ENCODE measurements at places on chromosomes 5 and 9.

DNA sequence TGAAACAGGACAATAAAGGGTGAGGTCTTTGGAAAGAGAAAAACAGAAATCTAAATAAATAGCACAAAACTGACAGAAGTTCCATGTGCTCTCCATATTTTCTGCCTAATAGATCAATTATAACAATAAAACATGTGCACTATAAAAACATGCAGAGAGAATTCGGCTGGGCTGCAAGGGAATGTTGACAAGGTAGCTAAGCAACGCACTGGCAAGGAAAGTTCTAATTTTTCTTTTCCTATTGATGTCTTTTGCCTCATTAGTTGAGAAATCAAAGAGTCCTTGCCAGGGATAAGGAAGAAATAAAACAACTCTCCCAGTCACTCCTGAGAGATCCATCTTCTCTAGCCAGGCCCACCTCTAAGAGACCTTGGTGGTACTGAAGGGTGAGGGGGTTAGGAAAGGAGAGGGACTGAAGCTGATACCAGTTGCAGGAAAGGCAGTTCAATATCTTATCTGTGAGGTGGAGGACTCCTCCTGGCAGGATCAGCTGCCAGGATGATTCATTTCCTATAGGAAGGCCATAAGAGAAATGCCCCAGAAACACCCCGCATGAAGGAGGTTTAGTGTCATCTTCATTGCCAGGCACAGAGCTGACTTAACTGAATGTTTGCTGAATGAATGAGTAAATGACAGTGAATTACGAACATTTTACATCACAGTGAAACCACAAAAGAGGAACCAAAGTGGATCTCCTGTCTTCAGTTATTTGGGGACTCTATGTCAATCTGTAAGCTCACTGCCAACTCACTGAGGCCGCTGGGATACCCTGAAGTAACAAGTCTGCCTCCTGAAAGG is 63.7 kb upstream of the IFNK start:
- DNase-seq: no peak

- DNase-seq: no peak
Measured at GRCh38 chr5:61461926-61462325, 129.9 kb downstream of the ZSWIM6 start.

GRCh38 chr5:98905857-98906688 is 22.7 kb downstream of the CHD1 start:
- DNase-seq: no peak

GRCh38 chr9:116103976-116104820 is 49.4 kb upstream of the PAPPA start:
- DNase-seq: no peak

GRCh38 chr5:113050721-113051382 is 74.3 kb downstream of the DCP2 start:
- no peak for DNase-seq

- no peak for DNase-seq
Measured at GRCh38 chr5:59744531-59744992, 149.0 kb downstream of the PDE4D start.

- DNase-seq: no peak
Measured at GRCh38 chr9:19408316-19408692, 505 bp upstream of the ACER2 start.

DNA sequence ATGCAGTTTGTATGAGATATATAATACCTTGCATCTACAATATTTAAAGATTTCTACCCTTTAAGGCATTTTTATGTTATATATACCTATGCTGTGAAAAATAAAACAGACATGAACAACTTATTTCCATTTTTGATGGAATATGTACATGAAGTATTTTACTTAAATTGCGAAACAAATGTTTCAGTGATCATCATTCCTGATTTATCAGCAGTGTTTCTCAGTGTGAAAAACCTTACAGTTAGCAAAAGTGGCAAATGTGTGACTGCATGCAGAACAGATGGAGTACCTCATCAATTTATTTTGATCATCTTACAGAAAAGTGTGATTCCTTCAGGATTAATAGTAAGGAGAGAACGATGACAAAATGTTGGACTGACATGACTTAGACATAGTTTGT is 43.1 kb downstream of the PRR16 start:
- no peak for DNase-seq

DNA sequence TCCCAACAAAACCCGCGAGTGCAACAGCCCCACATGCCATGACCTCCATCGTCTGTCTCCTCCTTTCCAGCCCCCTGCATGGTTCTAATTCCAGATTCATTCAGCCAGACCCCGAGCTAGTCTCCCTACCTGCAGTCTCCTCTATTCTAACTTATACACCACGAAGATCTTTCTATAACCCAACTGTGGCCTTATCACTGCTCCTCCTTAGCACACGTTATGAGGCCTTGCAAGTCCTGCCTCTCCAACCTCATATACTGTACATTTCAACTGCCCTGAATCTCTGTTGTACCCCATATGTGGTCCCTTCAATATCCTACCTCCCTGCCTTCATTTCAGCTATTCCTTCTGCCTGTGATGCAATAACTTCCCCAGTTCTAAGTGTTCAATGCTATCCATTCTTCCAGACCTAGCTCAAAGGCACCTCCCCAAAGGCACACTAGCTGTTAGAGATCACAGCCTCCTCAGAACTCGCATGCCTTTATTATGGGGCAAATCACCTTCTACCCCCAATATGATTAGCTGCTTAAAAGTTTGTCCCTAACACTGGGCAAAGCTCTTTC is 215.1 kb upstream of the TRIM32 start:
- no peak for DNase-seq

DNA sequence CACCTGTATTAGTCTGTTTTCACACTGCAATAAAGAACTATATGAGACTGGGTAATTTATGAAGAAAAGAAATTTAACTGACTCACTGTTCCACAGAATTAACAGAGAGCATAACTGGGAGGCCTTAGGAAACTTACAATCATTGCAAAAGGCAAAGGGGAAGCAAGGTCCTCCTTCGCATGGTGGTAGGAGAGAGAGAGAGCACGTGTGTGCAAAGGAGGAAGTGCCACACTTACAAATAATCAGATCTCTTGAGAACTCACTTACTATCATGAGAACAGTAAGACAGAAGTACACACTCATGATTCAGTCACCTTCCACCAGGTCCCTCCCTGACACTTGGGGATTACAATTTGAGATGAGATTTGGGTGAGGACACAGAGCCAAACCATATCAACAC is 258.7 kb downstream of the TRIM32 start:
- DNase-seq: no peak

- no peak for DNase-seq
Measured at GRCh38 chr5:174521449-174521848, 202.9 kb upstream of the MSX2 start.

GRCh38 chr9:108636013-108636412 is 219.8 kb downstream of the ACTL7B start:
- DNase-seq: no peak

GRCh38 chr5:4058899-4059298 is 463.3 kb downstream of the IRX1 start:
- no peak for DNase-seq

DNA sequence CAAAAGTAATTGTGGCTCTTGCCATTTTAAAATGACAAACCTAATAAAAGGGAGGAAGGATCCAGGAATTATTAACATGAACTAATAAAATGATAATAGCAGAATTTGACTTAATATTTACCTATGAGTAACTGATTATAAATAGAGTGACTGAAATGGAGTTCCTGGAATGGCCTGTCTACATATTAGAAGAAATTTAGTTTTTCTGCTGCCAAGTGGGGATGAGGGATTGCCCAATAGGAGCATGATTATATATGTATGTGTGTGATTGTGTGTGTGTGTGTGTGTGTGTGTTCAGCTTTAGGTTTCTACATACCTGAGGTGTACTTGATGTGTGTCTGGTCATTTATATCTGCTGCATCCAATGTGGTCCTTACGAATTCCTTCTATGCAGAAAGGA is 36.6 kb upstream of the ITGA1 start:
- DNase-seq: no peak

DNA sequence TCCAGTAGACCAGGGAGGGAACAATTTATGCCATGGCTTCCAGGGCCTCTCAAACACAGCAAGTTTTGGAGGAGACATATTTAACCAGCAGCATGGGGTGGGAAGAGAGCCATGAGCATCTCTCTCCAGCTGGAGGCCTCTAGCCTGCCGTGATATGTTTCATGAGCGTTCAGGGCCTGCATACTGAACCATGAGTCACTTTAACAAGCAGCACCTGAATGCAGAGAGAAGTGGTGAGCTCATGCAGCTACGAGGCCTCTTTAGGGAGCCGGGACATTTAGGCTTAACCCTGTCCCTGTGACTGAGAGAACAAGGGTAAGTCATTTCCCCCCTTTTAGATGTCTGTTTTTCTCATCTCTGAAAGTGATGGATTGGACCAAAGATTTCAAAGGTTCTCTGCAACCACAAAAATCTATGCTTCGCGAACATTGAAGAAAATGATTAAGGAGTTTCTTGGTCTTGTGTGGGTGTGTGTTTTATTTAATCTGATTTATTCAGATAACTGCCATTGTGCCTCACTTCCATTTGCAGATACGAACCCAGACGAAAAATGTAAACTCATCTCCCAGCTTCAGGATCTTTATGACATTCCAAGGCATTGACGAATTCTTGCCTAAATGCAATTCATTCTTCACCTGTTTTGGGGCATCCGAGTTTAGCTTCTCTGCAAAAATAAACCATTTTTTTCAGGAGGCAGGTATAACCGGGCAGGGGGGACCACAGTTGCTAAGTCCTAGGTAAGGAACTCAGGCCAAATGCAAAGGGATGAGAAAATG is 157.0 kb downstream of the GABBR2 start:
- no peak for DNase-seq

- DNase-seq: no peak
Measured at GRCh38 chr5:172559004-172559932, 81.8 kb upstream of the NEURL1B start.

DNA sequence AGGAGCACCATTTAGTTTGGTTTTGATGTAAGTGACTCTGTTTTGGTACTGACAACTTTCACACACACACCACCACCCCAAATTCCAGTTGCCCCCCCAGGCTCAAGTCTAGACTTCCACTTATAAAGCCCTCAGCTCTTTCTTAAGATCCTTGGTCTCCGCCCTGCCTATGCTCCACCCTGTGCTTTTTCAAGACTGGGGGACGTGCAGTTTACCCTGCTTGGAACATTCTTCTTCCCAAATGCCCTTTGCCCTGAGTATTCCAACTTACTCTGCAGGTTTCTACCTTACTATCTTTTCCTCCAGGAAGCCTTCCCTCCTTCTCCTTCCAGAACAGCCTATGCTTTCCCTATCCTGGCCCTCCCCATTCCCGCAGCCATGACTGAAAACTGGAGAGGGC is 1.5 kb upstream of the TRIM14 start:
- DNase-seq: no peak

DNA sequence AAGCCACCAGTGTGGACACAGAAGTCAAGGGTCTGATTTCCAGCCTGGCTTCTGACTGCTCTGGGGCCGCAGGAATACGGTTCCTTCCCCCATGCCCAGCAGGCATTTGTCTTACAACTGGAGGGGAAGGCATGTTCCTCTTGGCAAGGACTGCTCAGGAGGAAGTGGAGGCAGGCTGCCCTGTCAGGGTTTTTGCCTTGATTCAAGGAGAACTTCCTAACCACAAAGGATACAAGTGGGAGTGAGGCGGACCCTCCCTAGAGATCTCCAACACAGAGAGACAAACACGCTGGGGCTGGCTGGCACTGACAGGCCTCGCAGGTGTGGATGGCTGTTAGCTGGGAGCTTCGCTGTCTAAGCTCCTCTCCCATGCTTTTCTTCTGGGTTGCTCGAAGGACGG is 19.1 kb downstream of the TGFBI start:
- no peak for DNase-seq

DNA sequence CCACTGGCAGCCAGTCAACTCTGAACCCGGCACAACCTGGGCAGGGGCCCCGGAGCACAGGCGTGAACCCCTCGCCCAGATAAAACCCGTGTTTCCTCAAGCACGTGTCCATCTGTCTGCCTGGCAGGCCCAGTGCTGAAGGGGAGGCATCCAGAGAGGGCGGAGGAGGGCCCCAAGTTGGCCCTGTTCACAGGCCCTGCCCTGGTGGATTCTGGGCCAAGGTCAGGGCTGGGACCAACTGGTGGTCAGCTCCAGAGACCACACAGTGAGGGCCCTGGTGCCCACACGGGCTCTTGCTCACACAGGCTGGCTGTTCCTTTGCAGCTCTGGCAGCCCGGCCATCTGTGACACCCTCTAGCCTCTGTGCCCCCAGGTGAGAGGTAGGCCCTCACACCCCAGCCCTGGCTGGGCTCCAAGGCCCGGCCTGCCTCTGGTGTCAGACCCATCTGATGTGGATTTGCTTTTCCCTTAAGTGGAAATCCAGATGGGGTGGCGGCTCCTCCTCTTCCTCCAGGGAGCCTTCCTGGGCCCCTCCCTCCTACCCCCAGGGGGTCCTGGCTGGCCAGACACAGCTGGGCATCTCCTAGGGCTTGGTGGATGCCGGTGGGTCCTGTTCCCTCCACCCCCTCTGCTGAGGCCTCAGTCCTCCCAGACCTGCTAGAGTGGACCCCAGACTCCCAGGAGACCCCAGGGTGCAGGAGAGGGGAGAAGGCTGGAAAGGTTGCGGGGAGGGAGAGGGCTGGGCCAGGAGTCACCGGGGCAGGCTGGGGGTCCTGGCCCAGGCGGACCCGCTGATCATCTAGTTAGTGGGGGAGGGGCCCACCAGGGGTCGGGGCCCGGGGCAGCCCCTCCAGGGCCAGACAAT is 525 bp upstream of the STPG3 start:
- DNase-seq: no peak

GRCh38 chr5:172634106-172634899 is 6.8 kb upstream of the NEURL1B start:
- no peak for DNase-seq

DNA sequence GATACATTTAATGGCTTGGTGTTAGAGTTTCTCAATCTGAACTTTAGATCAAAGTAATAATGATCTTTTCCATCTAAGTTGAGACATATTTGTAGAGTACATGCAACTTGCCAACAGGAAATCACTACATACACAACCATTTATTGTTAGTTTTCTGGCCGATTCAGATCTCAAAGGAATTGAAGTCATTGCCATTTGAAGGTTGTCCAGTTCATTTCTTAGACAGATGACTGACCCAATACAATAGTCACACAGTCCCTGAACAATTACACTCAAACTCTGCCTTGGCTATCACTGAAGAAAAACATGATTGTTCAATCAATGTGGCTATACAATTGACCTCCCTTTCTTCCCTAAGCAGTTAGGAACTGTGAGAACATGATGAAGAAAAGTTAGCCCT is 753.2 kb upstream of the RIOK2 start:
- DNase-seq: no peak

DNA sequence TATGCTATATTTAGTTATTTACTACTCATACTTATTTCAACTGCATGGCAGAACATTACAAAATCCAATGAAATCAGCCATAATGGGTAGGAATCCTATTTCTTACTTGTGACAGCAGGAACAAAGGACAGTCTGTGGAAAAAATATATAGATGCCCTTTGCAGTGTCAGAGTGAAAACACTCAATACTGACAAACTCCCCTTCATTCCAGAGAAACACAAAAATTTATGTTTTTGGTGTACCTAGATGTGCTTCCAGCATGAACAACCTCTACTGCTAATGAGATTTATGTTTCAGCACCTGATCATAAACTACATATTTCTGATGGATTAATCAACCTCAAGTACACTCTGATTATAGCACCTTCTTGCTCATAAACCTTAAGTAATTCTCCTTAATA is 132.4 kb downstream of the CDH10 start:
- no peak for DNase-seq

Measured in activated T-cell treated with anti-CD3 and anti-CD28 coated beads for 1 hour (primary cell).